ENCODE measurements at places on chromosomes 4 and X. TPM values are rescaled to one million over a fixed set of nuclear protein-coding genes. Genes with fewer than 3 reads are reported as not detected.

Gene RTL5
- 0.29 TPM for total RNA-seq

Gene GIMD1
- total RNA-seq = not detected

Gene TMEM150C
- total RNA-seq = 7.0 TPM

Gene FAM9A
- not detected for total RNA-seq

DNA sequence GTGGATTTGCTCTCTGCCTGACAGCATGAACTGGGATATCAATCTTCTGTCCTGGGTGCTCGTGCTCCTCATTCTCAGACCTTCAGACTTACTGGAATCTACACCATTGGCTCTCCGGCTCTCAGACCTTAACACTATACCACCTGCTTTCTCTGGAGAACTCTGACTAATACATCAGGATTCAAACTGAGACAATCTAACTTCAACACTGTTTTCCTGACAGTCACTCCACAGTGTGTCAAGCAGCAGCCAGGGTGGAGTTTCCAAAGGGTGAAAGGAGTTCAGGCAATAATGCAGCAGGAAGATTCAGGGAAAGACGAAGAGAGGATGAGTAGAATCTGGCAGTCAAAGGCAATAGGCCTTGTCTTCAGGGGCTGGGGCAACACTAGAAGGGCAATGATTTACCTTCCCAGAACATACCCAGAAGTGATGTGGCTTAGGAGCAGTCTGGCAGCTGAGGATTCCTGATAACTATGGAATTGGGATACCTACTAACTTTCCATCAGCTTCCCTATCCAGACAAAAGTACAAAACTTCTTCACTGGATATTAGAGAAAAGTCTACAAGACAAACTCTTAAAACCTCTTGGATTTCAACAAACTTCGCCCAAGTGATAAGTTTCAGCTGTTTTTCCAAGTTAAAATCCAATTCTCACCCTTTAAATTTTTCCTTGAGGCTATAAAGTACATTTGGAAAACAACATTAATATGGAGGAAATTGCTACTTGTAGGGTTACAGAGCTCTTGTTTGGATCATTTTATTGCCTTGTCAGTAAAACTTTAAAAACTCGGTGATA, 58.4 kb upstream of the SLIT2 start:
- no peak for DNase-seq

DNA sequence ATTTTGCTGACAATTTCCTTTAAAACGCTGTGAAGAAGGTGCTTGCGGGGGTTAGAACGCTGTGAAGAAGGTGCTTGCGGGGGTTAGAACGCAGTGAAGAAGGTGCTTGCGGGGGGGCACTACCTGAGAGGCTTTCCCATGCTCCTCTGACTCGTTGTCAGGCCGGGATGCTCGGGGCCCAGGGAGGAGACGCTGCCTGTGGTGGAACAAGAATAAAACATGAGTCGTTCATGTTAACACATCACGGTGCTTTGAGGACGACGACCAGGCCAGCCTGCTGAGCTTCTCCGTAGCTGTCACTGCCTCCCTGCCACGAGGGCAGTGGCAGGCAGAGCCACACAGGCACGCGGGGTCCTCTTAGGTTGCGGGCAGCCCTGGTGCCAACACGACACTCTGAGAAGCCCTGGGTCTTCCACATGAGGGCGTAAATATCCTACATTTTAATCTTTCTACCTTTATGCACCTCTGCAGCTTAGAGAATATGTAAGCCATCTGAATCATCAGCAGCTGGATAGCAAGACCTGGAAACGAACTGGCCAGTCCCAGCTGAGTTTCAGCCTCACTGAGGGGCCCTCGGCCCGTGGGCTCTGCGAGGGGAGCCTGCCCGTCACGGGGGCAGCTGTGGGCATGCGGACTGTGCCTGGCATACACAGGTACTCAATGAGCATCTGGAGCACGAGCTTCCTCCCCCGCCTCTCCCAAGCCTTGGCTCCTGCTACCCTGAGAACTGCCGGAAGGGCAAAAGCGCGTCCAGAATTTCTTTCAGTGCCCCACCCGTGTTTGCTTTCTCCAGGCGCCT, 47.0 kb downstream of the FGFRL1 start:
- DNase-seq = no peak

Gene CORIN
- total RNA-seq = 0.03 TPM

All from SK-MEL-5 (cell line).